Amniotic stem cell (primary cell): ENCODE measurements at places on chromosomes 5 and 9.

DNA sequence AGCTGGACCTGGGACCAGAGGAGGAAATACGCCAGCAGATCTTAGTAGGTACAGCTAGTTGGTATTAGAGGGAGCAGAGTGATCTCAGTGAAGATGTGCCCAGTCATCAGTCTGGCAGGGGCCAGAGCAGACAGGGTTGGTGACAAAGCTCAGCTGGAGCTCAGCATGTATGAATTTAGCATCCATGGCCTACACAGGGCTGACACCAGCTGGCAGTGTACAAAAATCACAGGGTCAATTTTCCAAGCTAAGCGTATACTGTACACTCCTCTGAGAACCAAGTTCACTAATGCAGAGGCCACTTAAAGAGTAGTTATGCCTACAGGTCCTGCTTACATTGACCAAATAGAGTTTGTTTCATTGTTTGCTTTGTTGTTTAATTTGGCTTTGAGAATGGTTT lies 146.6 kb downstream of the SLC24A2 start:
- no peak for DNase-seq

DNA sequence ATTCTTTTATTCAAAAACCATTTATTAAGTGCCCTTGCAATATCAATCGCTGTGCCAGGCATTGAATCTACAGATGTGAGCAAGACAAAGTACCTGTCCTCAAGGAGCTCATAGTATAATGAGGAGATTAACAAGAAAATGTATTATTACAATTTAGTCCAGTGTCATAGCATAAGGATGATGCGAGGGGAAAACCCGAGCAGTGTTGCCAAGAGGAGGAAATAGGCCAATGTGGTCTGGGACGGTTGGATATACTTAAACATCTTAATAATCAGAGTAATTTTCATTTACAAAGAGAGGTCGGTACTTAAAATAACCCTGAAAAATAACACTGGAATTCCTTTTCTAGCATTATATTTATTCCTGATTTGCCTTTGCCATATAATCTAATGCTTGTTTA lies 18.5 kb downstream of the CD274 start:
- no peak for DNase-seq

DNA sequence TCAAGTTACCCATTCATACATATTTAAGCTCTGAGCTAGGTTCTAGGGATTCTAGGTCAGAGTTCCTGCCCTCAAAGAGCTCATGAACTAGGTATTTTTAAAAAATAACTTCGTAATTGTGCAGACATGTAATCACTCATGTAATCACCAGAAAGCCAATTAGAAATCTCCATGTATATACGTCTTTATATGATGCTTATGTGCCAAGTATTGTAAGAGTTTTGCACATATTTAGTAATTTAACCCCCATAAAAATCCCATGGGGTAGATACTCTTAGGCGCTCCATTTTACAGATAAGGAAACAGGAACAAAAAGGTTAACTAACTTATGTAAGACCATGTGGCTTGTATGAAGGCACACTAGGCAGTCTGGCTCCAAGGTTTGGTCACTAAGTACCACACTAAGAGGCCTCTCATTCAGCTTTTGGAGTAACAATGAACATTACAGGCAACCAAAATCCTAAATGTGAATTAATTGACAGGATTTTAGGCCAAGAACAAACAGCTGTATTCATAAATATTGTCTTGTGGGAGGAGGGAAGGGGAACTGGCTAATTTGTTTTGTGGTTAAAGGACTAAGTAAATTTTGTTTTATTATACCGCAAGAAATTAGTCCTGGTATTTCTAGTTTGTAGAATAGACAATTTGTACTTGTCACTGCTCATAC lies 1.7 kb upstream of the OTULINL start:
- no peak for DNase-seq

GRCh38 chr9:137434498-137435380 lies 6.4 kb downstream of the ENTPD8 start:
- no peak for DNase-seq

DNA sequence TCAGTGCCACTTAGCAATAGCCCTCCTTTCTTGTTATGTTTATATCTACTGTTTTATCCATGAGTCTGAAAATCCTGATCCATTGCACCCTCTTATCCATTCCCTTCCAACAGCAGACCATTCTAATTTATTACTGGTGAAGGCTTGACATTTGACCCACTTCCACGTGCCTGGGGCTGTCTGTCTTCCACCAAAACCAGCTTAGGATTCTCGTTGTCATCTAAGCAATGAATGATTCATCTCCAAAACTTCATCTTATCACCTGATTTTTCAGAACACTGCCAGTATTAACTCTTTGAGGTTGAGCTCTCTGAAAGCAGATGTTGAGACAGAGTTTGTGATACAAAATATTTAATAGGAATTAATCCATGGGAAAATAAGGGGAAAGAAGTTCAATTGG lies 277.8 kb upstream of the FBXL7 start:
- no peak for DNase-seq

GRCh38 chr5:157443041-157443549 lies 16.9 kb upstream of the NIPAL4 start:
- no peak for DNase-seq

GRCh38 chr9:38062498-38063362 lies 6.3 kb downstream of the SHB start:
- no peak for DNase-seq

- no peak for DNase-seq
Observed at GRCh38 chr9:93709600-93710369, 133.4 kb downstream of the PHF2 start.

DNA sequence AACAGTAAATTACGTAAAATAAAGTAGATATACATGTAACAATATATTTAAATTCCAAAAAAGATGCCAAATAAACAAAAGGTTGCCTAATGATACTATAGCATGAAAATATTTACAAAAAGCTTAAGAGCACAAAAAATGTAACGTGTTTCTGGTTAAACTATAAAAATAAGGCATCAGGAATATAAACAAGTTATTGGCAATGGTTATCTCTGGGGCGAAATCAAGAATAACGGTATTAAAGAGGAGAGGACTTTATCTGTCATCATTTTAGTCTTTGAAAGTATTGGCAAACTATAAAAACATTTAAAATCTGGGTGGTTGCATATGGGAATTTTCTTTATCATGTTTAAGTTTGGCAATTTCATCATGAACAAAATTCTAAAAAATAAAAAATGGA lies 1599.2 kb downstream of the MAT2B start:
- no peak for DNase-seq

GRCh38 chr9:14722391-14723035 lies at the start of gene CER1:
TSS of gene CER1 (minus strand) at chr9:14722733. CDS start at chr9:14722672, 61 bp downstream.
- DNase-seq, result no peak

DNA sequence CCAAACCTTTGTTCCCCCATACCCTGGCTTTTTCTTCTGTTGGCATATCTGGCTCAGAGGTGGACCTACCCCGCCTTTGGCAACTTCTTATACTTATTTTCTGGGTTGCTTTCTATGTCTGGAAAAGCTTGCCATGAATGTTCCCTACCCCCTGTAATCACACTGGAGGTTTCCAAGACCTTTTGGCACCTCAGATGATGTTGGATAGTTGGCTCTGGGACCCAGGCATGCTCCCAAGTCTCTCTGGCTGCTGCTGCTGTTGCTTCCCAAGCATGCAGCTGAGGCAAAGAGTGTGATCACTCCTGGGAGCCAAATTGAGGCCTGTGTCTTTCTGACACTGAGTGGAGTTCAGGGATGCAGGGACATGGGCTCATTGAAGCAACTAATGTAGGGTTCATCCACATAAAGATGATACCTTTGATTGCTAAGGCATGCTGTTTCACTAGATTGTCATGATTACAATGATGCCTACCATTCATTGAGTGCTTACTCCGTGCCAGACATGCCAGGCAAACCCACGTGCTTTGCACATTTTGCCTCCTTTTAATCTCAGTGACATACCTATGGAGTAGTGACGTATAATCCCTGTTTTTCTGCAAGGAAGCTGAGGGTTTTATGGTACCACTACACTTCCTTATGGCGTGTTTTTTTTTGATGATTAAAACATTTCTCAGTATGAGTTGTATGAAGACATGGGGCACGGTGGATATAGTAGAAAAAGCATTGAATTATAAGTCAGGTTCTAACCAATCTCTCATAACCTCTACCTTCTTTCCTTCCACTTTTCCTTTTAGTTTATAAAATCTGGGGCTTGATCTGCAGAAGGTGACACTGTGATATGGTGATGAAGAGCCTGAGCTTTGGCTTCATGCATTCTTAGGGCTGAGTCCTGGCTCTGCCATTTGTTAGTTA lies 73.1 kb downstream of the ARHGAP26 start:
- no peak for DNase-seq

GRCh38 chr9:78278177-78278777 lies 18.6 kb upstream of the PSAT1 start:
- no peak for DNase-seq

DNA sequence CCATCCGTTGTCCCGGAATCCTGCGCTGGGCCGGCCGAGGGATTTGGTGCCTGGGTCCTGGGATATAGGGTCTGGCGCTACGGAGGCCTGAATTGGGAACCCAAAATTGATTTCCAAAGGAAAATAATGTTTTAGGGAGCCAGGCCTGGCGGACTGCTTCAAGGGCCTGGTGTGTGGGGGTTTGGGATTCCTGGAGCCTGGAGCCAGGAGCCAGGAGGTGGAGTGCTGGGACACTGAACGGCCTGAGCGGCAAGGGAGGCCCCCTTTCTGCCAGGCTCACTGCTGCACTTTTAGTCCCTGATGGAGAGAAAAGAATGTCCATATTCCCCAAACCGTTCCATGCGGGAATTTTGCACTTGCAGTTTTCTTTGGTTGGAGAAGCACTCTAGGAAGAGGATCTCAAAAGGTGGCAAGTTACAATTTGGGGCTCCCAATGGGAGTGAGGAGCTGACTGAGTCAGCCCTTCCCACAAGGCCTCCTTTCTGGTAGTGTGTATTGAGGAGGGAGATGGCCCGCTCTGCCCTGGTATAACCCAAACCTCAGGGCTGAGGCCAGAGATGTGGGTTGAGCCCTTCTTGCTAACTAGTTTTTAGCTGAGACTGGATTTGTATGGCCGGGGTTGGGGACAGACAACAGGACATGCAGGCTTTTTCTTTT lies 2.2 kb downstream of the LMX1B start:
- no peak for DNase-seq

DNA sequence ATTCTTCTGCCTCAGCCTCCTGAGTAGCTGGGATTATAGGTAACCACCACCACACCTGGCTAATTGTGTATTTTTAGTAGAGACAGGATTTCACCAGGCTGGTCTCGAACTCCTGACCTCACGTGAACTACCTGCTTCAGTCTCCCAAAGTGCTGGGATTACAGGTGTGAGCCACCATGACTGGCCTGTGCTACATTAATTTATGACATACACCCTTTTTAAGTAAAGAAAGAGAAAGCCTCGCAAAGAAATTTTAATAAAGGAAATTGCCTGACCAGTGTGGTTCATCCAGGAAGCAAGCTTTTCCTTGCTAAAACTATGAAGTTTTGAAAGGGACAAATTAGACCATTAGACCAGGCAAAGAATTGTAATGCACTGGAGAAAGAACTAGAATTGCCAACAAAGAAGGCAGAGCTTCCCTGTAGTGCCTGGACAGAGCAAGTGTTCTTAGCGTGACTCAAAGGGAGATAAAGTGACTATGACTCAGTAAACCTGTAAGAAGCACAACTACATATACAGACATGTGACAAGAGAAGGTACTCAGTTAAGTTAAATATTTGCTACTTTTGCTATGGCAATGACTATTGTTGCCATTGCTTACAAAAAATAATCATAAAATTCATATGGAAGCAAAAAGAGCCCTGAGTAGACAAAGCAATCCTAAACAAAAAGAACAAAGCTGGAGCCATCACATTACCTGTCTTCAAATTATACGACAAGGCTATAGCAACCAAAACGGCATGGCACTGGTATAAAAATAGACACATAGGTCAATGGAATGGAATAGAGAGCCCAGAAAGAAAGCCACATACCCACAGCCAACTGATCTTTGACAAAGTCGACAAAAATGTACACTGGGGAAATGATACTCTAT lies 54.6 kb downstream of the FYB1 start:
- no peak for DNase-seq

DNA sequence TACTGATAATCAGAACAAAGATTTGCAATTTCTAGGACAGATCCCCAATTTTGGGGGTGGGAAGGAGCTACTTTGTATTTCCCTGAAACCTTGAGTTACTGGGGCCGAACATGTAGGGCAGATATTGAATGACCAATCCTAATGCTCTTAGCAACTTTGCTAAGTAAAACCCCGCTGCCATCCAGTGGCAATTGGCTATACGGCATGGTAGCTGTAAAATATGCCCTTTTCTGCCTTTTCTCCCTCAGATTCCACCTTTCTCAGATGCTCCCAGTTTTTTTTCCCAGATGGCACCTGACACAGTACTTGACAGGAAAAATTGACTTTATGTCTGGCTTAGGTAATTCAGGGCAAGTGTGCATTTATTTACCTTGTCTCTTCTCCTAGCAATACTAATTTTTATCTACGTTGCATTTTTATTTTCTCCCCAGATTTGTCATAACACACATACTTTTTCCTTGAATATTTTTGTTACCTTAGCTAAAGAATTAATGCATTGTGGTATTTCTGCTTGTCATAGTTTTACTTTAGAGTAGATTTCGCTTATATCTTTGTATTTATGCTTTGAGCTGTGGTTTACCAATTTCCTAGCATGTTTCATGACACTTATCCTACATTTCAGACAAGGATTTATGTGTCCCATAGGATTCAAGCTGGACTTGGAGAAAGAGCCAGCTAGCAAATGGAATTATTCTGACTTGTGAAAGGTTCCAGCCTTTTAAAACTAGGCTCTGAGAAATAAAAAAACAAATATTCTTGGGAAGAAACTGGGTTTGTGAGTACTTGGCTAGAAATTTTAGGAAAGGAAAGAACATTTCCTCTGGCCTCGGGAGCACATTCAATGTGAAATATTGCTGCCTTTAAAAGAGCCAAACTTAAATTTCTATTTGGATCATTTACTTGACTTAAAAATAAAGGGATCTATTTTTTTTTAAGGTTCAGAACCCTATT lies 37.4 kb downstream of the PIK3R1 start:
- peak; percentile 66 for DNase-seq

DNA sequence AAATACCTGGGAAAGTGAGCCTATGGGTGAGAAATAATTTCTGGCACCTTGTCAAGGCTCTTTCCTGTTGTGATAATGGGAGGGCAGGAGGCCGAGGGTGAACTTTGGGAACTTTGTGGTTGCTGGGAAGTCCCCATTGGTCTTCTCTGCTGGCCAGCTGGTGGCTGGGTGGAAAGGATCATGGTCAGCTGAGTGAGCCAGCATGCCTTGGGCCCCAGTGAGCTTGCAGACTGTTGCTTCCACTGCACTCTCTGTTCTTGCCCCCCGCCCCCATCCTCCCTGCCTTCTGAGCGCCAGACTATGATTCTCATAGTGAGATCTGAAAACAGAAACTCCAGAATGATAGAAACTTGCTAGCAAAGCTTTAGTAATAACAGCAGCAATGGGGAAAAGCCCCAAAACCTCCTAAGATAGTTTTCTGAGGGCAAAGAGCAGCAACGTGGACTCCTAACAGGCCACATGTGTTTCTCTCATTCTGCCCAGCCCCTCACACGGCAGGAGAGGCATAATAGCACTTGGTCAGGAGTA lies 139.2 kb upstream of the SMARCA2 start:
- DNase-seq, result no peak

- peak; percentile 33 for DNase-seq
Observed at GRCh38 chr5:31186672-31187267, 6.7 kb upstream of the CDH6 start.

GRCh38 chr9:37455884-37456647 lies 9.2 kb downstream of the ZBTB5 start:
- no peak for DNase-seq
